ENCODE measurements at places on chromosomes 12 and 14.

- peak; percentile 95 for DNase-seq
Observed at GRCh38 chr14:32366256-32366879, 37.3 kb downstream of the AKAP6 start.

DNA sequence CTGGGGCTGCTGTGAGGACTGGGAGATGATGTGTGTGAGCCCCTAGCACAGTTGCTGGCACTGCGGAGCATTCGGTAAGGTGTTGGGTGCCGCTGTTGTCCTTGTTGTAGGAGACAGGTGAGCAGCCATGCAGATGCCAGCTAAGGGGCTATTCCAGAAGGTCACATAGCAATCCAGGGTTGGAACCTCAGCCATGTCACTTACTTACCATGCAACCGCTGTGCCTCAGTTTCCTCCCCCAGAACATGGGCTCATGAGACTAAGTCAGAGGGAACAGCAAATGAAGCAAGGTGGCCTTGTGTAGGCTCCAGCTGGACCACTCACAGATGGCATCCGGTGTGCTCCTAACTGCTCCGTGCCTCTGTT is 13.2 kb downstream of the DTX1 start:
- no peak for DNase-seq

- no peak for DNase-seq
Observed at GRCh38 chr12:48037267-48037915, 33.1 kb upstream of the COL2A1 start.

- no peak for DNase-seq
Observed at GRCh38 chr12:29249930-29250329, 100.9 kb downstream of the FAR2 start.

DNA sequence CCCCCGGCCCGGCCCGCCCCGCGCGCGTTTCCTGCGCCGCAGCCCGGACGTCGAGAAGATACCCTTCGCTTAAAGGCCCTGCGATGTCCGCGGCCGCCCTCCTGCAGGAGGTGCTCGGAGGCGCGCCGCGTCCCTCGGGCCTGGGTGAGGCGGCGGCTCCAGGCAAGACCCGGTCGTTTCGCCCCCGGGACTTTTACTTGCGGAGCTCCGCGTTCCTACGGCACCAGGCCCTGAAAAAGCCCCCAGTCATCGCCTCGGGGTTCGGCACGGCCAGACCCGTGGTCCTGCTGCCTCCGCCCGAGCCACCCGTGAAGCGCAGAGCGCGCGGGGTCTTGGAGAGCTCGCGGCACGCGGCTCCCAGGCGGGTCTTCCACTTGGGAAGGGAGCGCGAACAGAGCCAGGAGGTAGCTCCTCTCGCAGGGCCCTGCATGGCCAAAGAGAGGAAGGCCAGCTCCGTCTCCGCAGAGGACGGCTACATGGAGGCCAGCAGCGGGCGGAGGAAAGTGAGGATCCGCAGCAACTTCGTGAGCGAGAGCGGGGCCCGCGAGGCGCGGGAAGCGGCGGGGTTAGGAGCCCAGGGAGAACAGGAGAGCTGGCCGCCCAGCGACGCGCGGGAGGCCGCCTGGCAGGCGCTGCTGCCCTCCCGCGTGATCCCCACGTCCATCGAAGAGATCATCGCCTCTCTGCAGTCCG is 26.9 kb downstream of the TTC6 start:
- DNase-seq: no peak

GRCh38 chr12:2384029-2384386 is 331.2 kb downstream of the CACNA1C start:
- no peak for DNase-seq

- no peak for DNase-seq
Observed at GRCh38 chr14:46663382-46663781, 11.8 kb upstream of the RPL10L start.

GRCh38 chr12:74689071-74689655 is 151.5 kb downstream of the ATXN7L3B start:
- DNase-seq: peak; percentile 60

DNA sequence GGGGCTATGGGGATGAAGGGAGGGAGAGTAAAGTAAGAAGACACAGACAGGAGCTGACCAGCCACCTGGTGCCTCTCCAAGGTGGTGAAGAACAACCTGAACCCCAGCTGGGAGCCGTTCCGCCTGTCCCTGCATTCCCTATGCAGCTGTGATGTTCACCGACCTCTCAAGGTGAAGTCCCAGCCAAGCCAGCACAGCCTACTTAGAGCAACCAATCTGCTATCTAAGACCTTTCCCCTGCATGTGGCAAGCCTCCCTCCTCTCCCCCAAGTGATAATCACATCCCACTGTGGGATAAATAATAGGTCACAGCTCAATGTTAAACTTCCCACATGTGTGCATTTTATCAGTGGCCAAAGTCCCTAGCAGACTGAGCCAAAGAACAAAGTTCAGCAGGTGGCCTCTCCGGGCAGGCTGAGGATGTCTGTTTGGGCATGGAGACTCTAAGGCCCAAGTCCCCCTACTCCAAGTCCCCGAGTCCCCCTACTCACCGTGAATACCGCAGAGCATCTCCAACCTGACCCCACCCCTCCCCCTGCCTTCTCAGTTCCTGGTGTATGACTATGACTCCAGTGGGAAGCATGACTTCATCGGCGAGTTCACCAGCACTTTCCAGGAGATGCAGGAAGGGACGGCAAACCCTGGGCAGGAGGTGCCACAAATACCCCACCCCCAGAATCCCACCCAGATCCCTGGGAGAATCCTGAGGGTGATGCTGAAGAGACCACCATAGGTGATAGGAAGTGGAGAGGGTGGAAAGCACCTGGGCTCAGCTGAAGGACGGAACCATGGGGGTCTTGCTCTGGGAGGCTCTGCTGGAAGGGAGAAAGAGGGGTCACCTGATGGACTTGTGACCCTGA is 3.5 kb downstream of the CPNE6 start:
- DNase-seq: no peak

GRCh38 chr12:10140001-10140400 is 10.0 kb upstream of the CLEC7A start:
- DNase-seq: peak; percentile 78

DNA sequence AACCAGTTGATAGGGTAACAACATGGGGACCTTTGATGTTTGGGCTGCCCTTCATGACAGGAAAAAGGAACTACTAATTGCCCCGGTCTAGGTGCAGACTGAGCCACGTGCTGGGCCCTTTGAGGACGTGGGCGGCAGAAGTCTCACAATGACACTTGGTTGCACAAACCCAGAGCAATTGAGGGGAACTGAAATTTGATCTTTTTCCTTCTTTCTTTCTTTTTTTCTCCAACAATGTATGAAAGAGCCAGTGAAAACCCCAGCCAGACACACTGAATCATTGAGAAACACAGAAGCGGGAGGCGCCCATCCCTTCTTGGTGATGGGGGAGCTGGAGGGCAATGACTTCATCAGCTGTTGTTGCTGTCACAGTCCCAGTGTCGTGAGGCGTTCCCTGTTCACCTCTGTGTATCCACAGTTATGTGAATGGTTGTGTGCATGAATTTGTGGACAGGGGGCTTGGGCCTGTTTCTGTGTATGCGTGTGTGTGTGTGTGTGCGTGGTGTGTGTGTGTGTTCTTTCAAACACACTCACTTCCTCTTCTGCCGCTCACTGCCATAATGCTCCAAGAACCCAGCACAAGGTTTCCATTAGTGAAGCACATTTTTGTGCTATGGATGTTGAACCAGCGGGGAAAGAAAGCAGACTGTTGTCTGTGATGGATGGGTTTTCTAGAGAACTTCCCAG is 137.5 kb upstream of the CCND2 start:
- peak; percentile 64 for DNase-seq

GRCh38 chr12:110180591-110181005 is 56.4 kb downstream of the IFT81 start:
- DNase-seq: no peak
